ENCODE measurements at places on chromosomes 5 and 9.

DNA sequence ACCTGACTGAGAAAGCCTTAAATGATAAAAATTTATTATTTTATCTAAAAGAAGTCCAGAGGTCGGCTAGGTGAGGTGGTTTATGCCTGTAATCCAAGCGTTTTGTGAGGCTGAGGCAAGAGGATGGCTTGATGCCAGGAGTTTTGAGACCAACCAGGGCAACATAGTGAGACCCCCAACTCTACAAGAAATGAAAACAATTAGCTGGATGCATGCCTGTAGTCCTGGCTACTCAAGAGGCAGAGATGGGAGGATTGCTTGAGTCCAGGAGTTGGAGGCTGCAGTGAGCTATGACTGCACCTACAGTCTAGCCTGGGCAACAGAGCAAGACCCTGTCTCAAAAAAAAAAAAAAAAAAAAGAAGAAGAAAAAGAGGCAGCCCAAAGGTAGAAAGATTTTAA is 179.9 kb upstream of the KIF2A start:
- no peak for DNase-seq

- no peak for DNase-seq
Observed at GRCh38 chr5:114412510-114413171, 50.8 kb downstream of the KCNN2 start.

DNA sequence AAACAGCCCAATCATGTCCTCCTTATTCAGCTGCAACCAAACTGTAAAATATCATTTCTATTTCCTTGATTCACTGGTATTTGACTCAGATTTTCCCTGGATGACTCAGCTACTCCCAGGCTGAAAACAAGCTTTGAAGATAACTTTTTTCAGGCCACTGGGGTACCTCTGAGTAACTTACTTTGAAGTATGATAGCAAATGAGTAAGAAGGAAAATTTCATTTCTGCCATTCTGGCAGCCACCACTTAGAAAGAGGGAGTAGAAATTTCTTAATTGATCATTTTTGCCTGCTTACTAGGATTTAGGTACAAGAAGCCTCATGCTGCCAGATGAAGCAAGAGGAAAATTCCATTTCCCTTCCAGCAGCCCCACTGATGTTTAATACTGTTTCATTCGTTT is 247.4 kb downstream of the PRELID2 start:
- DNase-seq: no peak

DNA sequence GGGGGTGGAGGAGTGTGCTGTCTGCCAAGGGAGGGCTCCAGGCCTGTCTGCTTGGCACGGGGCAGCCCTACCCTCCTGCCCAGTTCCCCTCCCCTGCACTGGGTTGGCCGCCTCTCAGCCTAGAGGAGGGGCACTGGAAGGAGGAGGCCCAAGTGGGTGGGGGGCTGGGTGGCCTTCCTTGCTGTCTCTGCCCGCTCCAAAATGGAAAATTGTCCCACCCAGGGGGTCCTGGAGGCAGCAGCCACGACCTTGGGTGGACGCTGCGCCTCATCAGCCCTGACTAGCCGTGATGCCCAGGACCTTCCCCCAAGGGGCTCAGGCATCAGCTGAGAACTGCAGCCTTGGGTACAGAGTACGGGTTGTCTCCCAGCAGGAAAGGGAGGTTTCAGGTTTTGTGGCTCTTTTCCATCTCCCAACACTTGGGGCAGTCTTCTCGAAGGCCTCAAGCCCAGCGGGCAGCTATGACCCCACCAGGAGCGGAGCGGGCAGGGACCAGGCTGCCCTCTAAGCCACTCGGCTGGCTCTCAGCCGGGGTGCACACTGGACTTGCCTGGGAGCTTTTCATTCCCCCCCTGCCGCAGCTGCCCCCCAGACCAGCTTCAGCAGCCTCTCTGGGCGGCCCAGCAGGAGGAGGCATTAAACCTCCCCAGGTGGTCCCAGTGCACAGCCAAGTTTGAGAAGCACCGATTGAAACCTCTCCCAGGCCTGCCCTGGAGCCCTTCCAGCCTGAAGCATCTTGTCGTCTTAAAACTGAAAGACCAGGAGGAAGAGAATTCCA is 20.6 kb downstream of the NTNG2 start:
- no peak for DNase-seq

GRCh38 chr5:148831590-148832565 is 5.5 kb downstream of the ADRB2 start:
- DNase-seq: no peak

DNA sequence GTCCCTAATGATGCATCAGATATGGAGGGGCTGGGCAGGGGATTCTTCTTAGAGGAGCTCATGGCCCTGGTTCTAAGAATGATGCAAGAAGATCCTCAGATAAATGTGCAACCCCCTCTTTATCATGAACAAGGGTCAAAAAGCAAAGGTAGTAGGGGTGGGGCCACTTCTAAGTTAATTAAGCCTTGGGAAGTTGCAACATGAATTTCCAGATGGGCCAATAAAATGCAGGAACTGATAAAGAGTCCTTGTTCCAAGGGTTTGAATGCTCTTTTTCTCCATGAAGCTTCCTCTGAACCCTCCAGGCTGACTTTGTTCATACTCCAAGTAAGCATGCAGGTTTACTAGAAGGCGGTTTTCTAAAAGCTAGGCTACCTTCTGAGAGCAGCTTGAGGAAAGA is 25.6 kb downstream of the PCA3 start:
- no peak for DNase-seq

- DNase-seq: no peak
Observed at GRCh38 chr5:54234304-54234933, 76.0 kb downstream of the ARL15 start.

DNA sequence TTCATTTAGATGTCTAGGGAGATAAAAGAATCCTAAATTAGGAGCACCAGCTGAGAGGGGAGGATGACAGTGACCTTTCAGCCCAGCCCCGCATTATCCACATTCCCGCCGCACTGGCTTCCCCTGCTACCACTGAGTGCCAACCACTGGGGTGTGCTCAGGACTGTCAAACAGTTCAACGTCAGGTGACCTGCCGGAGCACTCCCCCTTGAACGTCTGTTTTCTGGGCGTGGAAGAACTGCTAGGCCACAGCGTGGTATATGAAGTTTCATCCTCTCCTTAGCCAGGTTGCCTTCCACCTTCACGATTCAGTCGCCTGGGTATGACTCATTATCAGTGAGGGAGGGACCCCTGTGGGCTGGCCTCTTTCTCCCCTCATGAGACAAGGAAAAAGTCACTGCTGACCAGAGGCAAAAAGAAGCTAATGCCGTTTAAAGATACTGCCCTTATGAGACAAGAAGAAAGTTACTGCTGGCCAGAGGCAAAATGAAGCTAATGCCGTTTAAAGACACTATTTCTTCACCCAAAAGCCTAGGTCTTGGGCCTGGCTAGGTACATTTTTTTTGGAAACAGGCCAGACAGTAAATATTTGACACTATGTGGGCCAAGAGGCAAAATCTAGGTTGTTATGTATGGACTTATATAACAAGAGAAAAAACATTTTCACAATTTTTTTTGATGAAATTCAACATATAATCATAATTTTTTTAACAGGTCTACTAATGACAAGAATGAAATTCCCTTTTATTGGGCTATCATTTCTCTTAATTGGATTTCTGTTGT is 4.6 kb downstream of the NMRK1 start:
- DNase-seq: no peak

GRCh38 chr9:4933177-4933576 is 51.9 kb upstream of the JAK2 start:
- DNase-seq: no peak

GRCh38 chr5:3194684-3195083 is 400.9 kb upstream of the IRX1 start:
- DNase-seq: no peak

DNA sequence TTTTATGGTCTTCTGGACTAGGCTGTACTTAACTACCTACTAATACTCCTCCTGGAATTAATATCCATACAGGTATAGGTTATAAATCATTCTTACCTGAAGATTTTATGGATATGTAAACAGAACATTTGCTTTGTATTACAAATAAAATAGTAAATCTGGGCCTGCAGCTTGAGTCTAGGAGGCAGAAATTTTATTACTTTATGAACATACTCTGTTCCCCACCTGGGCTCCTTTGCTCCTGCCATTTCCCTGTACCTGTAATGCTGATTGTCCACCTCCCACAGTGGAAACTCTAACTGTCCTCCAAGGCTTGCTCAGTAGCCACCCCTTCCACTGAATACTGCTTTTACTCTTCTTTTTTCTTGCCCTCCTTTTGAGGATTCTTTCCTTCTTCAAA is 108.0 kb downstream of the PAM start:
- DNase-seq: no peak

DNA sequence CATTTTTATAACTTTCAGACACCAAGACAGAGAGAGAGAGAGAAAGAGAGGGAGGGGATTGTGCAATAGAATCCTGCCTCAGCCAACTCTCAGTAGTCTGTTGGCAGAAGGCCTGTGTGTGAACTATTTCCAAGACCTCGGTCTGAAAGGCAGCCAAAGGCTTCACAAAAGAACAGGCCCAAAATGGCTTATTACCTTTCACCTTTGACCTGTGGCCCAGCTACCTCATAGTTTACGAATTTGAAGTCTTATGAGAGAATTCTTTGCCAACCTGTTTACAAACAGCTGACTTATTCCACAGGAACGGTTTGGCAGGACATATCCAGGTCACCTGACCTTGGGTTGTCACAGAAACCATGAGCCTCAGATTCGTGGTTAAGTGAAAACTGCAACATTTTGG is 48.6 kb downstream of the NR2F1-AS1 start:
- no peak for DNase-seq

DNA sequence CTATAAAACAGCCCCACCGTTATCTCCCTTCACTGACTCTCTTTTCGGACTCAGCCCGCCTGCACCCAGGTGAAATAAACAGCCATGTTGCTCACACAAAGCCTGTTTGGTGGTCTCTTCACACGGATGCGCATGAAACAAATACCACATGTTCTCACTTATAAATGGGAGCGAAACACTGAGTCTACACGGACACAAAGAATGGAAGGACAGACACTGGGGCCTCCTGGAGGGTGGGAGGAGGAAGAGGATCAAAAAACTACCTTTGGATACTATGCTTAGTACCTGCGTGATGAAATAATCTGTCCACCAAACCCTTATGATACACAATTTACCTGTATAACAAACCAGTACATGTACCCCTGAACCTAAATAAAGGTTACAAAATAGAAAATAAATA is 98.6 kb downstream of the ICE1 start:
- DNase-seq: no peak

DNA sequence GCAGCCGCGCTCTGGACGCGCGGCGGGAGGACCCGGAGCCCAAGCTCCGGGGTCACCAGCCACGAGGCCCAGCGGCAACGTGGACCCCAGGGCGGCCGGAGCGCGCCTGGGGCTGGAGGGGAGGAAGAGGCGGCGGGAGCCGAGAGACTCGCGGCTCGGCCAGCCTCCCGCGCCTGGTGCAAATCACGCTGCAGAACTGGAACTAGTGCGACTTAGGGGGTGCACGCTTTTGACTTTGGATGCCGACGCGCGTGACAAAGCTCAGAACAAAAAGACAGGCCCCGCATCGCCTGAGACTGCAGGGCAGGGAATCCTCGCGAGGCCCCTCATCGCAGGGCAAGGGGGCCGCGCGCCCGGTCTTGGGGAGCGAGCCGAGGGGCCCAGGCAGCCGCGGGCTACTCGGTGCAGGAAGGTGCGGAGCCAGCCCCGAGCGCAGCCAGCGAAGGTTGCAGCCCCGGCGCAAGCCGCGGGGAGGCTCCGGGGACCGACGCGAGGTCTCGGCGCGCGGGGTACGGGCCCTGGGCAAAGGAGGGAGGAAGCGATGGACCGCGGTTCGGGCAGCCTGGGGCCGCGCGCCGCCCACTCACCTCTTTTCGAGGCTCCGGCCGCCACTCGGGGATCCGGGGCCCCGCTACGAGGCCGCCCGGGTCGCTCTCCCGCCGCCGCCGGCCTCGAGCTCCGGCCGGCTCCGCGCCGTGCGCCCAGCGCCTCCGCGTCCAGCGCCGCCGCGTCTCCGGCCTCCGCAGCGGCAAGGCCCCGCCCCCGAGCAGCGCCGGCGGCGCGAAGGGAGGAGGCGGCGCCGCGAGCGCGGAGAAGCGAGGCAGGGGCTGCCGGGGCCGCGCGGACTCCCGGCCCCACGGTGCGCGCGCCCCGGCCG is at the start of gene GOLM1:
TSS of gene GOLM1 (minus strand) at position 735 of the 877 bp plus-strand sequence. CDS start 20,238 bp downstream, outside the sequence.
- no peak for DNase-seq

- DNase-seq: no peak
Observed at GRCh38 chr5:151811593-151812321, 40.0 kb downstream of the G3BP1 start.

GRCh38 chr5:83222906-83223305 is 145.6 kb downstream of the XRCC4 start:
- no peak for DNase-seq

GRCh38 chr5:116709082-116709481 is 134.5 kb upstream of the SEMA6A start:
- DNase-seq: no peak

DNA sequence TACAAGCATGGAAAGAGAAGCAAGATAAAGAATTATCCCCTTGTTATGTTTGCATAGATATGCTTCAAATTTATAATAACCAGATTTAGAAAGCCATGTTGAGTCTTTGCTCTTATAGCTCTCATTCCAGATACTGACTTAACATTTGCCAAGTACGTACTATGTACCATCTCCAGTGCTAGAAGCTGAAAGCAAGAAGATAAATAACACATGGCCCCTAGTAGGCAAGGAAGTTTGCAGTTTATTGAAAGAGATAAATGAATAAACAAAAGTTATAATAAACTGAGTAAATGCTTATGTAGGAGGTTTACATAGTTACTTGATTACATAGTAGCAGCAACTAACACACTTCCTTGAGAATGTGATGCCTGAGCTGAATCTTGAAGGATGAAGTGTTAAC is 628.4 kb downstream of the HINT1 start:
- no peak for DNase-seq

DNA sequence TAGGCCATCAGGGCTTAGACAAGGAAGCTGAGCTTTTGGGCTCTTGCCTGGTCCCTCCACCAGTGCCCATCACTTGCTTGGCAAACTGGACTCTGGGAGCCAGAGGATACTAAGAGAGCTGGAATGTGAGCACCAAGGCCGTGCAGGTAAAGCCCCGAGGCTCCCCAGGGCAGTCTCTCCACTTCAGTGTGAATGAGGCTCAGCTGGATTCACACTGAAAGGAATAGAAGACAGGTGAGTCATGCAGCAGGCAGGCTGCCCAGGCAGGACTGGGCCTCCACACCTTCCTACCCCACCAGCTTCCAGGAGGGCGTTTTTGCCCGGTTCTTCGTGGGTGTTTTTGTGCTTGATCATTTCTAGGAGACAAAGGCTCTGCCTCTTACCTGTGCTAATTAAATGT is 7.3 kb upstream of the CTSV start:
- peak; percentile 75 for DNase-seq
